ENCODE measurements at places on chromosomes 5 and 9. TPM values are rescaled to one million over a fixed set of nuclear protein-coding genes. Genes with fewer than 3 reads are reported as not detected.

The AMBP gene
- polyA plus RNA-seq = 6.1 TPM

The WHRN gene
- polyA plus RNA-seq = 2.7 TPM

The SREK1IP1 gene
- polyA plus RNA-seq = 7.5 TPM

The SLC25A2 gene
- polyA plus RNA-seq = not detected

The HMCN2 gene
- not detected for polyA plus RNA-seq

The LRRC19 gene
- not detected for polyA plus RNA-seq

The PCDHB13 gene
- polyA plus RNA-seq = 0.08 TPM

The ARL14EPL gene
- 0.12 TPM for polyA plus RNA-seq

The SLC6A7 gene
- not detected for polyA plus RNA-seq

The PPP1R26 gene
- 11.4 TPM for polyA plus RNA-seq

The GRXCR2 gene
- polyA plus RNA-seq = not detected

The DEPDC1B gene
- 15.9 TPM for polyA plus RNA-seq

GRCh38 chr5:78925129-78925876 is 59.8 kb downstream of the ARSB start:
- no peak for DNase-seq

GRCh38 chr9:4799775-4800174 is 7.0 kb downstream of the RCL1 start:
- no peak for DNase-seq

- no peak for DNase-seq
Observed at GRCh38 chr5:146827901-146828300, 50.7 kb downstream of the PPP2R2B start.

DNA sequence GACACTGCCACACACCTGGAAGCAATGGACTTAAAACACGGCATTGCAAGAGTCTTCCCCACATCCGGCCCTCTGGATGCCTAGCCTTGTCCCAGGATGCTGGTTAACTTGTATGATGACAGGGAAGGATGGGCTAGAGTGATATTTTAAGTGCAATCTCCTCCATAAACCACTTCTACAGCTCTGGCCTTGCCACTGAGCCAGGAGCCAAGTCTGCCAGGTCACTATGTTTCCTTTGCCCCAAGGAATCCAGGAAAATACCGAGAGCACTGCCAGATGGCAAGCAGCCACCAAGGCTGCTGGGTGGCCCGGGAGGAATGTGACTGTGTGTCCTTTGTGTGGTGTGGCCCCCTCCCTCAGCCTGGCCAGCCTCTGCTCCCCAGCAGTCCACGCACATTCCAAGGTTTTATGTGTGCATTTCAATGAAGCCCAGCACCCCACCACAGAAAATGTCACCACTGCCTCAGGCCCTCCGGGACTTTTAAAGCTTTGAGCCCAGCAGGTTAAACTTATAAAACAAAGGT is 106.0 kb downstream of the FRMD3 start:
- DNase-seq = peak; percentile 40

DNA sequence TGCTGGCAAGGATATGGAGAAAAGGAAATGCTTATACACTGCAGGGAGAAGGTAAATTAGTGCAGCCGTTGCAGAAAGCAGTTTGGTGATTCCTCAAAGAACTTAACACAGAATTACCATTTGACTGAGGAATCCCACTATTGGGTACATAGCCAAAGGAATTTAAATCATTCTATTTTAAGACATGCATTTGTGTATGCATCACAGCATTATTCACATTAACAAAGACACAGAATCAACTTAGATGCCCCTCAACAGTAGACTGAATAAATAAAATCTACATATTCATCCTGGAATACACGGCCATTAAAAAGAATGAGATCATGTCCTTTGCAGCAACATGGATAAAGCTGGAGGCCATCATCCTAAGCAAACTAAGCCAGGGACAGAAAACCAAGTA is 510.1 kb upstream of the CDH9 start:
- DNase-seq = no peak

DNA sequence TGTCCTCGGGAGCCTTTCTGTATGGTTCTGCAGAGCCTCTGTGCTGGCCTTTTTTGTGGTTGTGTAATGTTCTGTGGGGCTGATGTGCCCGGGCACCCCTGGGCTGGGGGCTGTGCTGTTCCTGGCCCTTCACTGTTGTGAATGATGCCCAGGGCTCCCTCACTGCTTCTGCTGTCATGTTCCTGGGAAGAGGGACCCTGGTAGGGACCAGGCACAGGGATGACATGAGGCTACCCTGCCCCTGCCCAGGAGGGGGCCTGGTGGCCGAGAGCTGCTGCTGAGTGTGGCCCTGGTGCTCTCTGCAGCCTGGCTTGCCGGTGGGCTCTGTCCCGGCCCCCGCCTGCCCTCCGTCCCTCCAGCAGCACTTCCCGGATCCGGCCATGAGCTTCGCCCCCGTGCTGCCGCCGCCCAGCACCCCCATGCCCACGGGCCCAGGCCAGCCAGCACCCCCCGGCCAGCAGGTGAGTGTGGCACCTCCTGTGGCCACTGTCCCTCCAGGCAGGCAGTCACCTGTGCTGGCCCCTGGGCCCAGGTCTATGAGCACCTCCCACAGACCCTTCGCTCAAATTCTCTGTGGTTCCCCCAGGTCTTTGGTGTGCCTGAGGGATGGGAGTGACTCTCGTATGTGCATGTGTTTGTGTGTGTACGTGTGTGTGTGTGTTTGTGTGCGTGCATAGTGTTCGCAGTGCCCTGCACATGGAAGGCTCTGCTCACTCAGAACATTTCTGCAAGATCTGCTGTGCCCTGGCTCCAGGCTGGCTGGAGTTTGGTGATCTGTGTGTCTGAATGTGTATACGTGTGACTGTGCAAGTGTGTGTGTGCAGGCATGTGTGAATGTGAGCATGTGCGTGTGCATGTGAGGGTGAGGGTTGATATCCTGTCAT is 72.3 kb downstream of the WNK2 start:
- no peak for DNase-seq

DNA sequence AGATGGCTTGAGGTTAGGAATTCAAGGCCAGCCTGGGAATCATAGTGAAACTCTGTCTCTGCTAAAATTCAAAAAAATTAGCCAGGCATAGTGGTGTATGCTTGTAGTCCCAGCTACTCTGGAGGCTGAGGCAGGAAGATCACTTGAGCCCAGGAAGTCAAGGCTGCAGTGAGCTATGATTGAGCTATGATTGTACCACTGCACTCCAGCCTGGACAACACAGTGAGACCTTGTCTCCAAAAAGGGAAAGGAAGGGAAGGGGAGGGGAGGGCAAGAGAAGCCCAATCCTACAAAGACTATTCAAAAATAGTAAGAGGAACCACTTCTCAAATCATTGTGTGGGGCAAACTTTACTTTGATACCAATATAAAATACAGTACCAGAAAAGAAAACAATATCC is 11.2 kb downstream of the SEMA4D start:
- DNase-seq = no peak

DNA sequence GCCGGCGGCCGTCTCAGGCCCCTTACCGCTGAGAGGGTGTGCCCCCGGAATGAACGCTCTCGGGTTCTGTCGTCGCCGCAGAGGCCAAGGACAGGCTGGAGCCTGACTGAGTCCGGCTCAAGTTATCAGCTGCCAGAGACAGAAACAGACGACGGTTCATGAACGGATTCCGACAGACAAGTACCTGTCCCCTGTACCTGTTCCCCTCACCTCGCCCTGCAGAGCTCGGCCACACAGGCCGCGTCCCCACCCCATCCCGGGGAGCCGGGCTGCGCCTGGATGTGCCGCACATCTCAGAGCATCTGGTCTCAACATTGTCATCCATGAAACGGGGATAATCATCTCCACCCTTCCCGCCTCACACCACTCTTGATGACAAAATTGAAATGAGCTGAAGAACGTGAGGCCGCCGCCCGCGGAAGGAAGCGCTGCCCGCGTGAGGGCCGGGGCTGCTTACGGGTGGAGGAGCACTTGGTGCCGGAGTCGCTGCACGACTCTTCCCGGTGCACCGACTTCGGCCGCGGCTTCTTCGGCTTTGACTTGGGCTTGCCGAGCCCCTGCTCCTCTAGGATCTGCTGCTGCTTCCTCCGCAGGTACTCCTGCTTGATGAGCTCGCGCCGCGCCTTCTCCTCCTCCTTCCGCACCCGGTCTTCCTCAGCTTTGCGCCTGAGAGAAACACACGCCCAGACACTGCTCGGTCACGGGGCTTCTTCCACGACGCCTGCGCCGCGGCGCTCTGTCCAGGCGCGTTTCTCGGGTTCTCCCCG is 89.2 kb downstream of the CAMSAP1 start:
- no peak for DNase-seq

GRCh38 chr5:146474065-146474464 is 26.9 kb downstream of the TCERG1 start:
- no peak for DNase-seq

DNA sequence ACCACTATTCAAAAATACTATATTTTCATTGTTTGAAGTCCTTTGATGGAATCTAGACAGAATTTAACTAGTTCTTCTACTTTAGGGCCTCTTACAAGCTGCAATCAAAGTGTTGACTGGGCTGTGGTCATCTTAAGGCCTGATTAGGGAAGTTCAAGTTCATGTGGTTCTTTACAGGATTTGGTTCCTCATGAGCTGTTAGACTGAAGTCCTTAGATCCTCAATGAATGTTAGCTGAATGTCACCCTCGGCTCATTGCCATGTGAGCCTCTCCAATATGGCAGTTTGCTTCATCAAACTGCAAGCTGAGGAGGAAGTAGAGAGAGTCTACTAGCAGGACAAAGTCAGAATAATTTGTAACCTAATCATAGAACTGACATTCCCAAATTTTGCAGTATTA is 135.1 kb downstream of the CSNK1G3 start:
- DNase-seq = no peak

DNA sequence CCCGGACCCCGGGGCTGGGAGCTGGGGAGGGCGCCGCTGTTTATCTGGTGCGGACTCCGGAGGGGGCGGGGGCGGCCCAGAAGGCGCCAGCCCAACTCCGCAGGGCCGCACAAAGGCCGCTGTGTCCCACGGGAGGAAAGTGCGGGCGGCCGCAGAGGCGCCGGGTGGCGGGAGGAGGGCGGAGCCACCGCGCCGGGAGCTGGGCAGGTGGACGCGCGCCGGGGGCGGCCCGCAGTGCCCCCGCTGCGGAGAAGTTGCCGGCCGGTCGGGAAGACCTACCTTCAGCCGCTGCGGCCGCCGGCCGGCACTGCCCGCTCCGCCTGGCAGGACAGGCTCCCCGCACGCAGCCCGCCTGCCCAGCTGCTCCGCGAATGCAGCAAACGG is 43.6 kb downstream of the NACC2 start:
- DNase-seq = no peak

DNA sequence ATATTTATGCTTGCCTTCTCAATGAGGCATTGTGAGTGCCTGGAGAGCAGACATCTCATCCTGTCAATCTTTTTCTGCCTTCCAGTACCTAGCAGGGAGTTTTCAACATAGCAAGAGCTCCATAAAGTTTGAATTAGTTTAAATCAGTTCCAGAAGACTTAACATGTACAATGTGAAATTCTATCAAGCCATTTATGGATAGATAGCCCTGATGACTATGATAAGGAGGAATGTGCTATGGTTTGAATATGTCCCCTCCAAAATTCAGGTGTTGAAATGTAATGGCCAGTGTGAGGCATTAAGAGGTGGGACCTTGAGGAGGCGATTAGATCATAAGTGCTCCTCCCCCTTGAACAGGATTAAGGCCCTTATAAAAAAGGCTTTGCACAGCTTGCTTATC is 306.9 kb upstream of the SMARCA2 start:
- DNase-seq = no peak

DNA sequence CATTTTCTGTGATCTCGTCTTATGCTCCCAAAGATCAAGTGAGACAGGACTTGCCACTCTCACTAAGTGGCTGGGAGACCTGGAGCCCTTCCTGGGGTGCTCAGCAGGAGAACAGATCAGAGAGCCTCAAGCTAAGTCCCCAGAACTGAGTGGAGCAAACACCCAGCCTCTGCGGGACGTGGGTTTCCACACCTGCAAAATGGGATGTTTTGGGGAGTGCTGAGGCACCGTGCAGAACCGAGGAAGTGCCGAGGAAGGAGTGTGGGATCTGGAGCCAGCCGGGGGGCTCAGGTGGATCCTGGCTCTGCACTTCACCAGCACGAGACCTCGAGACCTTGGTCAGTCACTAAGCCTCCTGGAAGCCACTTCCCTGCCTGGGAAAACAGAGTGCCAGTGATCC is 166.0 kb downstream of the DAB2IP start:
- DNase-seq = no peak

DNA sequence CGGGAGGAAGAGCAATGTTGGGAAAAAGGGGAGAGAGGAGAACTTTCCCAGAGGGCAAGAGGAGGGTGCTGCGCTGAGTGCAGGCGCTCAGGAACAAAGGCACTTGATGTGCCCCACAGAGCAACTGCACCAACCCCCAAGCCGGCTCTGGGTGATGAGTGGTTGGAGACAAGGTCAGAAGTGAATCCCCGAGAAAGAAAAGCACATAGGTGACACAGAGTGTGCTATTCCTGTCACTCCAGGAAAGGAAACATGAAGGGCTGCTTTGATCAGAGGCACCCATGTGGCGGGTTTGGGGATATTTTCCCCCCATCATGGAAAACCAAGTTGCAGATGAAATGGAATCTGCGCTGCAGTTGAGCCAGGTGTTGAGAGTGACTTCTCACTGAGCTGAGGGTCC is 20.7 kb upstream of the SLC25A48 start:
- DNase-seq = no peak

DNA sequence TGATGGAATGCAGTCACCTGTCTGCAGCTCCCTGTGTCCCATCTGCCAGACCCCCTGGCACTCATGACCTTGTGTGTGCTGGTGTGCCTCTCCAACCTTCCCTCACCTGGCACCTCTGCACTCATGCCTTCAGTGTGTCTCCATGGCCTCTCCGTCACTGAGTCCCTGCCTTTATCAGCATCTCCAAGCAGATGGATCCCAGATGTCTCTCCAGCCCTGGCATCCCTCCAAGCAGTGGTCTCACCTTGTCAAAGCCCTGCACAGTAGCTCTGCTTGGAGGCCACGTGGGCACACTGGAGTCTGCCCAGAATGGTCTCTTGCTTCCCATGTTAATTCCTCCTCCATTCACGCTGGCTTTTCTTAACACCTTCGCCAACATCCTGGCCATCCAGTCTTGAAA is 84.8 kb downstream of the DAP start:
- no peak for DNase-seq

- no peak for DNase-seq
Observed at GRCh38 chr5:108560166-108560565, 178.3 kb upstream of the FBXL17 start.

DNA sequence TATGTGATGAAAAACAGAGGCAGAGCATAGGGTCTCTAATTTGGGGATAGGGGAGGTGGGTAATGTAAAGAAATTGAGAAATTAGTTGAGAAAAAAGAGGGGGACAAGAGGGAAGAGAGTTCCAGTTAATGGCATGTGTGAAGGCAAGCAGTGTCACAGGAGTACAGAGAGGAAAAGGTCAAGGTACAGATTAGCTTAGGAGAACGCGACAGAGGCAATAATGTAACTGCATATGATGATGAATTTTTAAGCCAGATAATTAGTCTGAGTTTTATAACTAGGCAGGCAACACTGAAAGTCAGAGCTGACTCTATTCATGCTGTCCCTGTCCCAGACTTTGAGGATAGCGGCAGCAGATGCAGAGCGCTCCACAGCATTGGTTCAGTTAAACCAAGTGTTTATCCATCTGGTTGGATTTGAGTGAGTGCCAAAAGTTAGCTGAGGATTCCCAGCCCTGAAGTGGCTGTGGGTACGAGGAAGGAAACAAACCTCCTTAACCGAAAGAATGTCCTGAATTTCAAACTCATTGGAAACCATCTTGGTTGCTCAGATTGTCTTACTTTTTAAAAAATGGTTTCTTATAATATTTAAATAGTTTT is 315.2 kb downstream of the ARHGAP26 start:
- DNase-seq = no peak

- no peak for DNase-seq
Observed at GRCh38 chr5:179324760-179325295, 20.4 kb downstream of the ADAMTS2 start.

- DNase-seq = no peak
Observed at GRCh38 chr5:53820119-53820801, 259.8 kb downstream of the NDUFS4 start.

All from A549 (cell line).